ENCODE measurements at places on chromosomes 2 and 18. TPM values are rescaled to one million over a fixed set of nuclear protein-coding genes. Genes with fewer than 3 reads are reported as not detected.

DNA sequence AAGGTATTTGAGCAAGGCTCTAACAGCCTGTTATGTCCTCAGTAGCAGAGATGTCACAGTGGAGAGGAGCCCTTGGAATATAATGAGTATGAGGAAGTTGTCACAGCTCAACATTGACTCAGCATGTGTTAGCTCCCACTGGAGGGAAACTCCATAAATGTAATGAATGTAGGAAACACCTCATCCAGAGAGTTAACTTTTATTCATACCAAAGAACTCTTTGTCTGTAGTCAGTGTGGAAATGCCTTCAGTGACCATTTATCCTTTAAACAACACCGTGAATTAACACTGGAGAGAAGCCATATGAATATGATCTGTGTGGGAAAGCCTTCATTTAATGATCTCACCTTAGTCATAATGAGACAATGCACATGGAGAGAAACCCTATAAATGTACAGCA is 59.7 kb downstream of the CYP1B1 start:
- no peaks in the 10 kb centered on the region for H3K4me1 ChIP-seq
- H3K27ac ChIP-seq, result no peak overlapping the region
- no peaks in the 10 kb centered on the region for H3K27me3 ChIP-seq
- H3K36me3 ChIP-seq, result peaks cover 4% of the 10 kb centered on the region
- DNase-seq, result no peak

DNA sequence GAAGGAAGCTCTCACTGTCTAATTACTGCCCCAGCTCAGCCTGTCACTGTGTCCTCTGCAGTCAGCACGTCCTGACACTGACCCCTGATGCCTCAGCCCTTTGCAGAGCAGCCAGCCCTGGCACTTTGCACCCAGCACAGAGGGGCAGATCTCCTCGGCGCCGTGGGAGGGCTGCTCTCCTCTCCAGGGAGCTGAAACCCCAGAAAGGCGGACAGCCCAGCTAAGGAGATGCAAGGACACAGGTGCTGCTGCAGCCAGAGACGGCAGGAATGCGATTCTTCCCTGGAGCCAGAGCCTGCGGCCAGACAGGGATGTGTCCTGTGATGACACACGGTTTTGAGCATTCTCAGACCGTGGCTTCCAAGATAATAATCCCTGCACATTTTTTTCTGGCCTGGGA is 34.5 kb upstream of the SIX3 start:
- H3K36me3 ChIP-seq, result peaks cover 9% of the 10 kb centered on the region
- H3K4me3 ChIP-seq, result no peak overlapping the region
- peaks cover 23% of the 10 kb centered on the region for H3K27me3 ChIP-seq
- H3K4me1 ChIP-seq, result no peaks in the 10 kb centered on the region

DNA sequence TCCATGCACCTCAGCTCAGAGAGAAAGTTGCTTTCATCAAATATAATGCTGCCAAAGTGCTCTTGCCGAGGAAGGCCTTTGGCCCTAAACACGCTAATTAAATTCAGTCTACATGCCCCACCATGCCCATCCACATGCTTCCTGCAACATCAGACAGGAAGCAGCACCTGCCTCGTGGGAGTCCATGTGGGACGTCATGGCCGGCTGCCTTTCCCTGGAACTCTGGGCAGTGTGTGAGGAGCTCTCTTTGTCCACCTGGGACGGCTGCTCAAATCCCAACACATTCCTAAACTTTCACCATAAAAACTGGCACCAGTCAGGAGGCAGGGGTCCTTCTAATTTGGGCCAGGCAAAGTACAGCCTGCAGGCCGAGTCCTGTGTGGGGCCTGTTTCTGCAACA is 23.1 kb downstream of the FAM178B start:
- no peaks in the 10 kb centered on the region for H3K36me3 ChIP-seq
- H3K27ac ChIP-seq, result peak overlapping the region; percentile 68
- H3K4me1 ChIP-seq, result peaks cover 25% of the 10 kb centered on the region
- no peak for DNase-seq

DNA sequence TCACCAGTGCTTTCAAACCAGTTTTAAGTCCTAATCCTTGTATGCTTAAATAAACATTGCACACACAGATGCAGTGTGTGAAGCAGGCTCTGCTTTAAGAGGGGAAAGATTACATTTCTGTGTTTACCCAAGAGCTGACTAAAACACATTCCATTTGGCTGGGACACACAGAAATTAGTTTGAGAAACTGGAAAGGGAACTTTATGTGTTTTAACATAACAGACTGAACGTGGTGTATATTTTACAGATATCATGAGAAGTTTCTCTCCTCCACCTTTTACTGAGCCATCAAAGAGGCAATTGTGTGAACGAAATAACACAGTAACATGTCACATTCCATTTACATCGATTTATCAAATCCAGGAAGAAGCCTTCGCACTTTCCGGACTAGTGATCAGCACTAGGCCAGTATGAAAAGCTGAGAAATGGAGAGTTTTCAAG is 121.8 kb downstream of the MAIP1 start:
- no peak for DNase-seq
- no peaks in the 10 kb centered on the region for H3K4me1 ChIP-seq
- H3K36me3 ChIP-seq, result no peaks in the 10 kb centered on the region
- peaks cover 14% of the 10 kb centered on the region for H3K27me3 ChIP-seq

DNA sequence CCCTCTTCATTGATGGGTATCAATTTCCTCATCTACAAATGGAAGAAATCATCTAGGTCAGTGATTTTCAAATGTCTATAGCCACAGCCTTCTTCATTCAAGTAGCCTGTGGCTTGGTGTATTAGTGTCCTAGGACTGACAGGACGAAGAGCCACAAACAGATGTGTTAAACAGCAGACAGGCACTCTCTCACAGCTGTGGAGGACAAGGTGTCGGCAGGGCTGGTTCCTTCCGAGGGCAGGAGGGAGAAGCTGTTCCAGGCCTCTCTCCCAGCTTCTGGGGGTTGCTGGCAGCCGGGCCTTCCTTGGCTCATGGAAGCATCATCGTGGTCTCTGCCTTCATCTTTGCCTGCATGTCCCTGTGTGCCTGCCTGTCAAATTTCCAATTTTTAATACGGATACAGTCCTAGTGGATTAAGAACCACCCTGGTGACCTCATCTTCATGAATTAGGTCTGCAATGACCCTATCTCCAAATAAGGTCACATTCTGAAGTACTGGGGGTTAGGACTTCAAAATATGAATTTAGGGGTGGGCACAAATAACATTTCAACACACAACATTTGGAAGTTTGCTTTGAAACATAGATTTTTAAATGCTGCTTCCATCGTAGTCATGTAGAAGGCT is 86.5 kb downstream of the PTGR3 start:
- H3K27me3 ChIP-seq, result peaks cover 16% of the 10 kb centered on the region
- no peak overlapping the region for H3K27ac ChIP-seq
- H3K4me3 ChIP-seq, result no peak overlapping the region
- DNase-seq, result no peak
- H3K36me3 ChIP-seq, result no peaks in the 10 kb centered on the region
- H3K4me1 ChIP-seq, result peaks cover 15% of the 10 kb centered on the region

DNA sequence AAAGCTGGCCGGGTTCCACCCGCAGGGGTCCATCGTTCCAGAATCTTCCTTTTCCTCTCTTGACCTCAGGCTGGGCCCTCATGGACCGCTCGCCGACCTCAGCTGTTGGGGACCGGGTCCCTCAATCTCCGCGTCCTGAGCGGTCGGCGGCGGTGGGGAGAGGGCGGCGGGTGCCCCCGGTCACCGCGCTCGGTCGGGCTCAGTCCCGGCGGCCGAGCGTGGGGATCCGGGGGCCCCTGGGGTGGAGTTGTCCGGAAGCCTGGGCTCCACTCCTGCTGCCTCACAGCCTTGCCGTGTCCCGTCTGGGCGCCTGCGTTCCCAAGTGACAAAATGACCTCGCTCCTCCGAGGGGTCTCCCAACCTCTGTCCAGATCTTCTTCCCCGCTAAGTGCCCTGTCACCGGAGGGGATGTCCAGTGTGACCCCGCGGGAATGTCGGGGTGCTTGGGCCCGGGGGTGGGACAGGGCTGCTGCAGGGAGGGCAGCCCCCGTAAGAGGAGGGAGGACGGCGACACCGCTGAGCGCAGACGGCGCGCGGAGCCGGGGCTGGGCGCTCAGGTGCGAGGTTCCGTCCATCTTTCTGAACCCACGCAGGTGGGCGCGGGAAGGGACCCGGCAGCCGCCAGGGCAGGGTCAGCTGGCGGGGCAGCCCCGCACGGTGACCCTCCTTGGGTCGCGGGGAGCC is 16.0 kb upstream of the E2F6 start:
- H3K27ac ChIP-seq, result no peak overlapping the region
- H3K36me3 ChIP-seq, result no peaks in the 10 kb centered on the region
- DNase-seq, result no peak
- no peak overlapping the region for H3K4me3 ChIP-seq
- H3K4me1 ChIP-seq, result peaks cover 6% of the 10 kb centered on the region
- H3K27me3 ChIP-seq, result peaks cover 39% of the 10 kb centered on the region

GRCh38 chr2:177262092-177262491 is 2.4 kb downstream of the NFE2L2 start:
- peaks cover 52% of the 10 kb centered on the region for H3K4me1 ChIP-seq
- no peak for DNase-seq
- peak overlapping the region; percentile 92 for H3K4me3 ChIP-seq
- no peaks in the 10 kb centered on the region for H3K27me3 ChIP-seq

GRCh38 chr2:56962673-56963072 is 778.9 kb downstream of the CCDC85A start:
- no peak overlapping the region for H3K4me3 ChIP-seq
- H3K4me1 ChIP-seq, result no peaks in the 10 kb centered on the region
- peaks cover 12% of the 10 kb centered on the region for H3K36me3 ChIP-seq

GRCh38 chr2:127503491-127503890 is 22.8 kb downstream of the IWS1 start:
- DNase-seq, result no peak
- H3K27ac ChIP-seq, result peak overlapping the region; percentile 0
- H3K27me3 ChIP-seq, result no peaks in the 10 kb centered on the region
- no peak overlapping the region for H3K4me3 ChIP-seq
- H3K4me1 ChIP-seq, result peaks cover 11% of the 10 kb centered on the region

DNA sequence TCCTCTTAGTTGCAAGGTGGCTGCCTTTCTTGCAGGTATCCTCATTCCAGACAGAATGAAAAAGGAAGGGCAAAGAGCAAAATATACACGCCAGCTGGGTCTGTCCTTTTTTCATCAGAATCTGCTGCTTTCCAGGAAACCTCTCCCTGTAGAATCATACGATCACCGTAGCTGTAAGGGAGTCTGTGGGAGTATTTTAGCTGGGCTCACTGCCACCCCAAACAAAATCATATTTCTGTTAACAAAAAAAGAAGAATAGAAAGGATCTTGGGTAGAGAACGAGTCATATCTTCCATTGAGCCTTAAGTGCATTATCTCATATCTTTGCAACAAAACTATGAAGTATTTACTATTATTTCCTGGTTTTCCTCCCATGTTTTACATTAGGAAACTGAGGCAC is 15.0 kb upstream of the TANC1 start:
- peaks cover 10% of the 10 kb centered on the region for H3K27me3 ChIP-seq
- H3K4me3 ChIP-seq, result no peak overlapping the region
- no peak overlapping the region for H3K27ac ChIP-seq

- H3K4me1 ChIP-seq, result peaks cover 24% of the 10 kb centered on the region
- no peaks in the 10 kb centered on the region for H3K27me3 ChIP-seq
- H3K4me3 ChIP-seq, result no peak overlapping the region
Measured at GRCh38 chr2:97660044-97660774, 3.6 kb downstream of the ACTR1B start.

- H3K27me3 ChIP-seq, result peaks cover 16% of the 10 kb centered on the region
- no peak overlapping the region for H3K27ac ChIP-seq
- H3K4me3 ChIP-seq, result no peak overlapping the region
- H3K36me3 ChIP-seq, result no peaks in the 10 kb centered on the region
- no peak for DNase-seq
Measured at GRCh38 chr18:35756506-35757117, 175.1 kb downstream of the GALNT1 start.

- H3K4me3 ChIP-seq, result no peak overlapping the region
- H3K36me3 ChIP-seq, result no peaks in the 10 kb centered on the region
- H3K27ac ChIP-seq, result no peak overlapping the region
Measured at GRCh38 chr2:118865106-118865505, 17.7 kb upstream of the EN1 start.

- DNase-seq, result no peak
- H3K27ac ChIP-seq, result no peak overlapping the region
- no peaks in the 10 kb centered on the region for H3K36me3 ChIP-seq
Measured at GRCh38 chr2:169222665-169223064, 139.7 kb downstream of the LRP2 start.

GRCh38 chr18:41666231-41666630 is 288.8 kb upstream of the PIK3C3 start:
- DNase-seq, result no peak
- no peak overlapping the region for H3K4me3 ChIP-seq

Gene LRRC30
- total RNA-seq, result not detected

Gene HDLBP
- total RNA-seq, result 295 TPM

Gene KHK
- total RNA-seq, result 2.5 TPM

Gene STPG4
- total RNA-seq, result not detected
